Mesenteric fat pad (tissue), 1 donor: ENCODE measurements at places on chromosomes 11 and 22. TPM values are rescaled to one million over a fixed set of nuclear protein-coding genes. Genes with fewer than 3 reads are reported as not detected.
A peak's percentile ranks its signal among the peaks of the same experiment; 100 is the strongest.

DNA sequence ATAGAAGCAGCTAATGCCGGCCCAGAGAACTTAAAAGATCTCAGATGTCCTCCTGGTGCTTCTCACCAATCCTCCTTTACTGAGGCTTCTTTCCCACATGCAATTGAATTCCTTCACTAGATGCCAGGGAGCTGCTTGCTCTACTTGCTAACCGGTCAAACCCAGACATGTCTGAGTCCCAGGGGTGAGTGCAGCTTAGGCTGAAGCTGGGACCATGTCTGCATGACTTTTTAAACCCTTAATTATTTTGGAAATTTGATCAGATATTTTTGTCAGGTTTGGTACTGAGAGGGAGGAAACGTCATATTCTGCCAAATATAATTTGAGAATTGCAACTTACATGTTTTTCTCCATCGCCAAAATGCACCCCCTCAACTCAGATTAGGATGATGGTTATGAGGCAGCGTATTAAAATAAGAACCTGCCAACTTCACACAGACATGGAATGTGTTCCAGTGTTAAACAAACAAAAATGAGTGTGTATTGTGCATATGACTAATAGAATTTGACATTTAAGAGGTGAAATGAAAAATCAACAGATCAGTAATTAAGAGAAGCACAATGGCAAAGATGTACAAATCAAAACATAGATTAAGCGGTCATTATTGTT, 529.5 kb downstream of the ETS1 start:
- DNase-seq, result no peak

GRCh38 chr22:50434849-50435248, 40.0 kb downstream of the SBF1 start:
- DNase-seq, result no peak

DNA sequence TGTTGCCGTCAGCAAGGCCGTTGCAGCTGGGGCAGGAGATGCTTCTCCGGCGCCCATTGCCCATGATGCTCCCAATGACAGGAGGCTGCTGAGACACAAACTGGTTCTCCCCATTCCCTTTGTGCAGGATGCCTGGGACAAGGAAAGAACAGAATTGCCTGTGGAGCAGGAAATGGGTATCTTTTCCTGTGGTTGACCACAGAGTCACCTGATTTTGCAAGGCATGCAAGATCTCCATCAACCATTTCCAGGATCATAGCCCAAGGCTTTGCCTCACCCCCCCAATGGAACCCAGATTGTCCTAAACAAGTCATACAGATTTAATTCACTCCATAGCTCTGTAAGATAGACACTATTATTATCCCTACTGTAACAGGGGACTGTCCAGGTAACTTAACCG, 148.1 kb upstream of the NARS2 start:
- DNase-seq, result no peak

DNA sequence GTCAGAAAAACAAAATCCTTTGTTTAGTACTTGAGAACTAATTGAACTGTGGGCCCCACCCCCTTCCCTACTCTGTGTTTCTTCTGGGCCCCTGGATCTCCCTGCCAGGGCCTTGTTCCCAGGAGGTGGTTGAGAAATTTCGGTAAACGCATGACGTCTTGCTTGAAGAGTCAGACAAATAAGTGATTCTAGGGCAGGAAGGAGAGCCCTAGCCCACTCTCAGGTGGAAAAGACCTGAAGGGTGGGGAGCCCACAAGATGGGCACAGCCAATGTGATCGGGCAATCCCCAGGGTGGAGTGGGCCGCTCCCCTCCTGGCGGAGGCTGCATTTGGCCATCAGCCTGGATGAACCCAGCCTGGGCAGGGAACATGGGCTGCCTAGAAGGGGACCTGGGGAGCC, 16.8 kb upstream of the P2RY2 start:
- peak; percentile 75 for DNase-seq

DNA sequence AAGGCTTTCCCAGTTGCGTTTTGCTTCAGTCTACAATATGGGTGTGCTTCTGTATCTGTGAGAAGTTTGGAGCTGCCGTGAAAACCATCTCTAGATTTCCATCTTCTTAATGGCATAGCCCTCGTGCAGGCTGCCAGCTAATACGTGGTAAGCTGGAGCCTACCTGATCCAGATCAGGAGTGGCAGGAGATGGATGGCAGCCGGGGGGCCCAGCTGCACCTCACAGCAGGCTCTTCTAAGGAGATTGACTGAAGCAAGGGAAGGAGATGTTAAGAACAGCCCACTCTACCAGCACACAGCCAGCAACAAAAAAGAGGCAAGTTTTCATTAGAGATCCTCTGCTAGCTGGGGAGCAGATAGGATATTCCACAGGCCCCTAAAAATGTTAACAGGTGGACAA, 115.5 kb downstream of the MSANTD4 start:
- DNase-seq, result no peak

Gene SCGB1D2
- total RNA-seq, result not detected

- DNase-seq, result peak; percentile 51
Measured at GRCh38 chr11:117385906-117386305, 58.3 kb downstream of the CEP164 start.

DNA sequence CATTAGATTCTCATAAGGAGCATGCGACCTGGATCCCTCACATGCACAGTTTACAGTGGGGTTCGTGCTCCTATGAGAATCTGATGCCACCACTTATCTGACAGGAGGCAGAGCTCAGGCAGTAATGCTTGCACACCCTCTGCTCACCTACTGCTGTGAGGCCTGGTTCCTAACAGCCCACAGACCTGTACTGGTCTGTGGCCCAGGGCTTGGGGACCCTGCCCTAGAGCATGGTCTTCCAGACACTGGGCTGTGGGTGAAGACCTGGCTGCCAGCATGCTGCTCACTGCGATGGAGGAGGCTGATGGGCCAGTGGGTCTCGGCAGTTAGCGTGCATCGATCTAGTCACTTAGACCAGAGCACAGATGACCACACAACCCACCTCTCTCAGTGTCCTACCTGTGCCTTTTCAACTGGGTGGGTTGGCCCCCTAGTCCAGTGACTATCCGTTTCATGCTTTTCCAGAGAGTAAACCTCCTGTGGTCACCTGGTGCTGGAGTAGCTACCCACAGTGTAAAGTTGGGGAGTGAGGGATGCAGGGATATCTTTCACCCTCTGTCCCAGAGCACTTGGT, 21.1 kb downstream of the MED15 start:
- no peak for DNase-seq

Gene CLNS1A
- total RNA-seq, result 64.2 TPM

DNA sequence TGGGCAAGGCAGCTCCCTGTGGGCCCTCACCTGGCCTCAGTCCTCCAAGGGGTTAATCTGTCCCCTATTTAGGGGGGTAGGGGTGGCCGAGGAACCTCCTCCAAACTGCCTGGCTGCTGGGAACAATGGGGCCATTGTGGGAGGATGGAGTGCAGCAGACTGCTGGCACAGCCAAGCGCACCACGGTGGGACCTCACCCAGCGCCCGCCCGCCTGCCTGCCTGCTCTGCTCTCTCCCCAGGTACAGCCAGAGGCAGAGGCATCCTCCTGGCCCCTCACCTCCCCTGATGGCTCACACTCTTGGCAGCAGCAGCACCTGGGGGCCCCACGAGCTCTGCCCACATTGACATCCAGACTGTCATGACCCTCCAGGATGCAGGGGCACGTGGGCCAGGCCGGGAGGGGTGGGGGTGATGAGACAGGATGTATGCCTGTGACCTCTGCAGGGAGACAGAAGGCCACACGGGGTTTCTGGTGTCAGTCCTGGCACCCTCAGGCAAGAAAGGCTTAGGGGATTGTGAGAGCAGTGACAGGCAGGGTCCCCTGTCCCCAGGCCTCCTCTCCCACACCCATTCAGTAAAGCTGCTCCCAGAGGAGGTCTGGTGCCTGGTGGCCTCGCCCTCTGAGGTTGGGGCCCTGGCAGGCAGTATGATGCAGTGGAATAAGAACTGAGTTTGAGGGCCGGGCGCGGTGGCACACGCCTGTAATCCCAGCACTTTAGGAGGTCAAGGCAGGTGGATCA, 11.4 kb downstream of the BCL9L start:
- no peak for DNase-seq

DNA sequence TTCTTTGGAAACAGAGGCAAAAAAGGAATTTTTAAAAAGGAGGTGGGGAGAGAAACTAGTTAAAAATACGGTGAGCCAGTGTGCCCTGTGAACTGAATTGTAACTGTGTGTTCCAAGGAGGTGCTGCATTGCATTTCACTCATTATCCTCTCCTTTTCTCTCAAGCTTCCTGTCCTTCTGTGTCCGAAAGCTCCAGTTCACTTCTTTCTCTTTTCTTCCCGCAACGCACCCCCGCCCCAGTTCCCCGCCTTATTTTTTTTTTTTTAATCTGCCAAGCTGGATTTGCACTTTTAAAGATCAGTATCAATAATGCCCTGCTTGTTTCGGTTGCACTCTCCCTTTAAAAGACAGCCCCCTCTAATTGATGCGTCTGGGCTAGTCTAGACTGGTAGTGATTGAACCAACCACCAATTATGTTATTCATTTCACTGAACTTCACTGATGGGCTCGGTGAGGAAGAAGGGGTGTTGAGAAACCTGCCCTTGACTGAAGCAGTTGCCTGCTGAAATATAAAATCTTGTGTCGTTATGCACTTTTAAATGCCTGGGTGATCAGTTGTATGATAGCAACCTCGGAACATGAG, 18.5 kb downstream of the BLID start:
- no peak for DNase-seq

DNA sequence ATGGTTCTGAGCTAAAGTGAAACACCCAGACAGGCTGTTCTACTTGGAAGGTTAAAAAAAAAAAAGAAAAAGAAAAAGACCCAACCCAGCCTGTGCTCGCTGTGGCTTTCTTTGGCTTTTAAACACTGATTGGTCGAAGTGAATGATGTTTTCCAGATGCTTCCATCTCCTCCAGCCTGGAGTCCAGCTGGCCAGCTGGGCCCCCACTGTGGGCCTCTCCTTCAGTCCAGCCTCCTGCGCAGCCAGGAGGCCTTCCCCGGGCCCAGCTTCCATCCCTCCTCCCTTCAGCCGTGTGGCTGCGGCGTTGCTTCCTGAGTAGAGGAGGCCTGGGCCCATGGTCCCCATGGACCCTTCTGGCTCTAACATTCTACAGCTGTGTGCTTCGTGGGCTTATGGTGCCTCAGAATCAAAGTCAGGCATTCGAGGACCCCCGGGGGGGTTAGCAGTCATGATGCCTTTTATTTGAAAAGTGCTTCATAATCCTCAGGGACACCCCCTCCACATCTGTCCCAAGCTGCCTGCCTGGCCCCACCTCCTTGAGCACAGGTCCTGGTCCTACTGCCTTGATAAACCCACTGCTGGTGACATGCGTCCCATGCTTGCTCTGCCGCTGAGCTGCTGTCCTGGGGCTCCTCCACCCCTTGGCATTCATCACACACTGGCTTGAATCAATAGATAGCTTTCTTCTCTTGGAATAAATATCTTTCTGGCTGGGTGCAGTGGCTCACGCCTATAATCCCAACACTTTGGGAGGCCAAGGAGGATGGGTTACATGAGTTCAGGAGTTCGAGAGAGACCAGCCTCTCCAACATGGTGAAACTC, 42.2 kb upstream of the FBLN1 start:
- DNase-seq, result no peak

DNA sequence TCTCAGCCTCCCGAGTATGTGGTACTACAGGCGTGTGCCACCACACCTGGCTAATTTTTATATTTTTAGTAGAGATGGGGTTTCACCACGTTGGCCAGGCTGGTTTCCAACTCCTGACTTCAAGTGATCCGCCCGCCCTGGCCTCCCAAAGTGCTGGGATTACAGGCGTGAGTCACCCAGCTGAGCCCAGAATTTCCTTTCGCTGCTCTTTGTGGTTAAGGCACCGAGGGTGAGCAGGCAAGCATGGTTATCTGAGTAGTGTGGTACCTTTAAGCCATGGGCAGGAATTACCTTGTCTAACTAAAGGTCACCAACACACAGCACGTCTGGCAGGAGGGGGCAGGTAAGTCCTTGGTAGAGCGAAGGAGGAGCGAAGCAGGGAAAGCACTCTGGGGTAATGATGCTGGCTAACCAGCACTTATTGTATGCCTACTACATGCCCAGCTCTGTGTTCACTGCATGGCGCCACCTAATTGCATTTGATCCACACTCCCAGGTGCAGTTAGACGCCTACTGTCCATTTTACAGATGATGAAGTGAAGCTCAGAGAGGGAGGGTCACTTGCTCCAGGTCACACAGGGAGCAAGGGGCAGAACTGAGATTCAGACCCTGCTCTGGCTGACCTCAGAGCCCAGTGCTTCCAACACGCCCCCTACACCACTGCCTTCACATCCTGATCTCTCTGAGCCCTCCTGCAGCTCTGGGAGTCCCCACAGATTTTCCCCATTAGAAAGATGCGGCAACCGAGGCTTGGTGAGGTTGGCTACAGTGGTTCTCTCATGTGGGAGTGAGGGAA, 45.7 kb downstream of the TRIOBP start:
- DNase-seq, result no peak

- DNase-seq, result no peak
Measured at GRCh38 chr11:132464003-132464342, 1068.3 kb downstream of the OPCML start.

DNA sequence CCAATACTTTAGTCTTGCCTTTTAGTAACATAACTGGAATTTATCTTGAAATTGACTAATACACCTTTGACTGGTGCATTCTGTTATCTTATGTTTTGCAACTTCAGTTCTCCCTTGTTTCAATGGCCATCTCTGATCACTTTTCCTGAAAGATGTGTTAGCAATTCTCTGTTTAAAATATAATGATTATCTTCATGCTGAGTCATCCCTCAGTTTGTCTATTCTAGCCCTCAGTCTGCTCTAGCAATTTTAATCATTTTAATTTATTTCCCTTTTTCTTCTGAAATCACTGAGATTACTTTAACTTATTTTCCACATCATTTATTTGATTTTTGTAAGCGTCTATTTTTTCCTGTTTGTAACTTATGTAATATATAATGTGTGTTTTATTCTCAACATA, 221.9 kb upstream of the PDGFD start:
- DNase-seq, result no peak

Gene FXYD6
- total RNA-seq, result 21.5 TPM

- DNase-seq, result no peak
Measured at GRCh38 chr11:107274138-107274537, 183.5 kb downstream of the CWF19L2 start.

DNA sequence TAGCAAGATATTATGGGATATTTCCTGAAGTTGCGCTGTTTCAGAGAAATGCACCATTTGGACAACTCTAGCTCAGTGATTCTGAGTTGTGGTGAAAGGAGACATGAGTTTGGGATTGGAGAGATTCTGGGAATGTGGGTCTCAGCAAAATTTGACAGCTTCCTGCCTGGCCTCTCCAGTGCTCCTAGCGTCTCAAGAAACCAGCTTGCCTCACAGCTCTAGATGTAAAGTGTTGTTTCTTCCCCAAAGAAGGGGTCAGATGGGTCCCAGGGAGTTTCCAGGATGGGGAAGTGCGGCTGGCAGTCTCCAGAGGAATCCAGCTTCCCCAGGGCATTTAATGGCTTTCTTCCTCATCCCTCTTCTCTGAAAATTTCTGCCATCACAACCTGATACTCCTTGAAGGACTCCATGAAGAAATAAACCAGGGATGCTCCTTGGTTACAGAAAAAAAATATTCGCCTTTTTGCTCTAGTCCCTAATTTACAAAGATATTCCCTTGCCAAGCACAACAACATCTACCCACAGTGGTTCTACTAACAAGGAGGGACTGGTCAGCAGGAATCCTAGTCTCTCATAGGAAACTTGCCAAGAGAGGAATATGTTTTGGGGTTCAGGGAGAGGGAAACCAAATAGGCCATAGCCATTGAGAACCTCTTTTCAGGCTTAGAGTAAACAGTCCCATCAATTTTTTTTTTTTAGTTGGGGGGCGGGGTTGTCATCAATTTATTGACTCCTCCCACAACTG, 185.4 kb upstream of the E2F8 start:
- no peak for DNase-seq

- no peak for DNase-seq
Measured at GRCh38 chr22:31288496-31289240, 3.6 kb downstream of the PIK3IP1 start.

Gene IFITM1
- 232 TPM for total RNA-seq
